ENCODE measurements at places on chromosomes 12 and 14. TPM values are rescaled to one million over a fixed set of nuclear protein-coding genes. Genes with fewer than 3 reads are reported as not detected.

GRCh38 chr12:107780298-107780697 is 5.8 kb downstream of the ASCL4 start:
- no peak for DNase-seq

DNA sequence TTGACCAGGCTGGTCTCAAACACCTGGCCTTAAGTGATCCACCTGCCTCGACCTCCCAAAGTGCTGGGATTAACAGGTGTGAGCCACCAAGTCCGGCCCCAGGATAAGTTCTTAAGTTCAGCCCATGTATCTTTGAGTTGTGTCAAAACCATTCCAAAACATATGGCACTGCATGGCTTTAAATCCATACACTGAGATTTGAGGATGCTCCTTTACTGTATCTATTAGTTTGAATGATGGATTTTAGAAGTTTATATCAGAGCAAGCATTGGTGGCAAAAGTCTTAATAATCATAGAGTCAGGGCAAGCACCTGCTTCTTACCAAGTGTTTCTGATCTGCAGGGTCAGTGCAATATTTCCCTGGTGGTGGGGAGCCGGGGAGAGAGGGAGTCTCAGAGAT is 6.1 kb downstream of the KRT6B start:
- no peak for DNase-seq

GRCh38 chr12:64747695-64748094 is 11.5 kb downstream of the GNS start:
- DNase-seq = peak; percentile 36

DNA sequence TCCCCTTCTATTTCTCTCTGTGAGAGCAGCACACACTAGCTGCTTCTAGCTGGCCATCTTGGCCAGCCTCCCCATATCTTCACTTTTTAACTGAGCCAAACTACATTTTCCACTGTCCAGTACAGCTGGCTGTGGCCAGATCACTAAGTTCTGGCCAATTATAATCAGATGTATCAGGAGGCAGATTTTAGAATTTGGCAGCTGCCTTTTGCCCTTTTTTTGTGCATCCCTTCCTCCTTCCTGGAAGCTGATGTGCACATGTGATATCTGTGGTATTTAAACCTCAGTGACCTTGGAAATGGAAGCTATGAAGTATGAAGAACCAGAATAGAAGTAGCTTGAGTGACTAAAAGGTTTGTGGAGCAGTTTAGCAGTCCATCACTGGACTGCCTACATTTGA is 49.8 kb upstream of the ANO6 start:
- peak; percentile 25 for DNase-seq

DNA sequence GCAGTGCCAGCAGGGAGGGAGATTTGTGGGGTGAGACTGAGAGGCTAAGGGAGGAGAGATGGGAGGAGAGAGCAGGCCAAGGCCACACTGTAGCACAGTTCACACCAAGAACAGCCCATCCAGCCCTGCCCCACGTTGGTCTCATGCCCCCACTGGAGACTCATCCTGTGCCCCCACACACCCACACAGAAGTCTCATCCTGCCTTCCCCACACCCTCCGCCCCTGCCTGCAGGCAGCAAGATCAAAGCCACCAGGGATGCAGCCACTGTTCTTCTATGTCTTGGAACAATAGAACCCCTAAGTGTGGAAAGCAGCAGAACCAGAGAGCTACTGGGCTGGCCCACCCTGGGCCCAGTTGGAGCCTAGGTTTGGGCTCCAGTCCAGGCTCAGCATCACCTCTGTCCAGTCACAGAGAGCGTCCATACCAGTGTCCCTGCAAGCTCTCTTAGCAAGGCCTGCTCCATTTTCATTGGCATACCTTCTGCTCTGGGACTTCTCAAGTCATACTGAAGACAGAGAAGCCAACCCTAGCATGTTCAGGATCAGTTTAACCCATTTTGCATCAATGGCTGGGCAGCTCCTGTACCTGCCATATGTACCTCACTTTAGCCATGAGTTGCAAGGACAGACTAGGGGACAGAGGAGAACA is 31.7 kb upstream of the HDAC7 start:
- no peak for DNase-seq

GRCh38 chr14:88477513-88478250 is 77.1 kb downstream of the PTPN21 start:
- DNase-seq = no peak

Gene SYT1
- 31.4 TPM for total RNA-seq

Gene BCL7A
- 3.1 TPM for total RNA-seq

Gene KRT4
- total RNA-seq = not detected

Gene ANGEL1
- 10.7 TPM for total RNA-seq

Gene TMEM132C
- not detected for total RNA-seq

Gene AMN
- total RNA-seq = not detected

Gene DIO2
- 0.38 TPM for total RNA-seq

Data from LHCN-M2 (cell line).